ENCODE measurements at places on chromosomes 4 and X.

DNA sequence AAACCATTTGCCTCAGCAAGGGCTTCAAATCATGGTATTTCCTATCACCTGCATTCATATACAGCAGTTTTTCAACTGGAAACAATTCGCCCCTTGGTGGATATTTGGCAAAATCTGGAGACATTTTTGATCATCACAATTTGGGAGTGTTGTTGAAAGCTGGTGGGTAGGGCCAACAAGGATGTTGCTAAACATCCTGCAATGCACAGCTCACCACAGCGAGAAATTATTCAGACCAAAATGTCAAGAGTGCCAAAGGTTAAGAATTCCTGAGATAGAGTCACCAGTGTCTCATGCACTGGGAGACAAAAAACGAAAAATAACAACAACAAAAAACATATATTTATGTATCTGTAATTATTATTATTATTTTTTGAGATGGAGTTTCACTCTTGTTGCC lies 435.2 kb upstream of the CTSO start:
- no peak for DNase-seq

GRCh38 chr4:150033901-150034300 lies 44.3 kb upstream of the DCLK2 start:
- no peak for DNase-seq

DNA sequence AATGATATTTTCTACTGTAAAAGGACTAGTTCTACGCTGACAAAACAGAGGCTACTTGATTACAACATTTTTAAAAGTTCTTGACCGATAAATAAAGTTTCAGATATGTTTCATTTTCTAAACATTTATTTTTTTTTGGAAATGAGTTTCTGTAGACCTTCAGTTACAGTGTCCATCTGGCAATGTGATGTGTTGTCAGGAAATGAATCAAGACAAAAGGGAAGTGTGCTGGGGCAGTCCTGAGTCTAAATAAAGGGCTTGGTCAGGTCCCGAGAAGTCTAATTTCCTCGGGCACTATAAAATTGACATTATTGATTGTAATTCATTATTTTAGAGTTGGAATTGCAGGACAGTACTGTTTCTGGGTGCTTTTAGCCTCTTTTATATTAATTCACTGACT lies 57.0 kb upstream of the FTHL17 start:
- DNase-seq: no peak

GRCh38 chrX:129755779-129756650 lies 17.2 kb downstream of the XPNPEP2 start:
- DNase-seq: peak; percentile 28

DNA sequence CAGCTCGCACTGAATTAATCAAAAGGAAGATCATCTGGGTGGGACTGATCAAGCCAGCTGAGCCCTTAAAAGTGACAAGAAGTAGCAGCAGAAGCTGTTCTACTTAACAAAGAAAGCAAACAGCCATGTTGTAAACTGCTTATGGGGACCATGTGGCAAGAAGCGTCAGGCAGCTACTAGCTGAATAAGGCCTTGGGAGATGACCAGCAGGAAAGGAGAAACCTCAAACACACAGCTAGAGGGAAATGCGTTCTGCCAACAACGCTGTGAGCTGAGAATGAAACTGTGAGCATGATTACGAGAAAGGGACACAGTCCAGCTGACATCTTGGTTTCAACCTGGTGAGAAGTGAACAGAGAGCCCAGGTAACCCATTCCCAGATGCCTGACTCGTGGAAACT lies 49.3 kb upstream of the FAM9A start:
- no peak for DNase-seq

- DNase-seq: no peak
These were observed 241.0 kb downstream of the AFF2 start for GRCh38 chrX:148741441-148741840.

- no peak for DNase-seq
These were observed 1267.3 kb downstream of the PCDH19 start for GRCh38 chrX:99142745-99143144.

- DNase-seq: no peak
These were observed 73.2 kb downstream of the ZNF827 start for GRCh38 chr4:145865274-145865941.

DNA sequence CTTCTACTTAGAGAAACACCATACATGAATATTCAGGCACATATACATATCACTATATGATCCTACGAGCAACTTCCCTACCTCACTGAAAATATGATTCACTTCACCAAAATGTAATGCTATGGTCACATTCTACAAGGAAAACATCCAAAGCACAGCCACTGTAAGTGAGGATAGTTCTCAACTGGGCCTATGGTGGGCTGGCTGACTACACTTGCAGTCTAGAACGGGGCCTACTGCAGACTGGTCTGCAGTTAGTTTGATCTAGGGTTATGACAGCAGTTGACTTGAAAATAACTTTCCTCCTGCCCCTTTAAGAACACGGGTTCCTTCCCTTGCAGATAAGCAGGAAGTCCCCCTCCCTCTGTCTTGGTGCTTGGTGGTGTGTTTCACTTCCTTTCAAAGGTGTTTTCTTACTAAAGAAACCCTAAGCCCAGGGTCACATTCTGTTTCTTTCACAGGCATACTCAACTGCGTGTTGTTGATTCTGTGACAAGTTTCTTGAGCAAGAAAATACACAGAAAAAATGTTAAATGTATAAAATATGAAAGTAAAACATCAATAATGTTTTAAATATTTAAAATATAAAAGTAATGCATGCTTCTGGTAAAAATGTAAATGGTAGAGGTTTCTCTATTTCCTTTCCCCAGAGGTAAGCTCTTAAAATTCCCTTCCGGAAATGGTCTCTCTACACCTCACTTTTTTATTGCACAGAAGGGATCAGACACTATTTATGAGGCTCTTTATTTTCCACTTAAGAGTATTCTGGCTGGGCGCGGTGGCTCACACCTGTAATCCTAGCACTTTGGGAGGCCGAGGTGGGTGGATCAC lies 18.0 kb upstream of the TMSB4X start:
- DNase-seq: peak; percentile 55

DNA sequence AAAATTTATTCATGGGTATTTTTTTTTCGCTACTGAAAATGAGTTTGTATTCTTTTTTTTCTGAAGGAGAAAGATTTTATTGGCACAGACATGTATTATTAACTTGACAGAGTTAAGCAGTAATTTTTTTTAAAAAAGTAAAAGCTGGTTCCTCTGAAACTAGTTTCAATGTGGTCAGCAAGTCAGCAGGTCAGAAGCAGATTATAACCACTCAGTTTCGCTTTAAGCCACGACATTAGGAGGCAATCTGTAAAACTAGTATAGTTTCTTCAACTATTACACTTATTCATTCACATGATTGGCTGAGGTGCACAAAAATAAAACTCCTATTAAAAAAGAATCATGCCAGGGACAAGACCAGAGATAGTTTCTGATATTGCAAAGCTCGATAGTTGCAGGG lies 714.2 kb upstream of the PCDH7 start:
- no peak for DNase-seq

- no peak for DNase-seq
These were observed 52.3 kb downstream of the KLF3 start for GRCh38 chr4:38716256-38716655.

GRCh38 chr4:76022031-76022430 lies 1.3 kb downstream of the CXCL10 start:
- DNase-seq: no peak
